Daoy (cell line): ENCODE measurements at places on chromosomes 12 and 14. TPM values are rescaled to one million over a fixed set of nuclear protein-coding genes. Genes with fewer than 3 reads are reported as not detected.

MIPOL1 gene
- total RNA-seq, result 16.0 and 28.0 TPM in 2 replicates

KRT75 gene
- 1.1 and 2.7 TPM in 2 replicates for total RNA-seq

SERPINA9 gene
- total RNA-seq, result 0.11 TPM in 1 of 2 replicates, not detected in the other

OAS1 gene
- total RNA-seq, result 5.1 and 6.1 TPM in 2 replicates

- no peak for DNase-seq
Observed at GRCh38 chr14:30519961-30520360, 39.0 kb upstream of the G2E3 start.

GRCh38 chr14:58963873-58964597 lies 224.4 kb upstream of the DAAM1 start:
- no peak for DNase-seq

GRCh38 chr12:97595936-97596335 lies 133.3 kb downstream of the RMST start:
- DNase-seq, result no peak

DNA sequence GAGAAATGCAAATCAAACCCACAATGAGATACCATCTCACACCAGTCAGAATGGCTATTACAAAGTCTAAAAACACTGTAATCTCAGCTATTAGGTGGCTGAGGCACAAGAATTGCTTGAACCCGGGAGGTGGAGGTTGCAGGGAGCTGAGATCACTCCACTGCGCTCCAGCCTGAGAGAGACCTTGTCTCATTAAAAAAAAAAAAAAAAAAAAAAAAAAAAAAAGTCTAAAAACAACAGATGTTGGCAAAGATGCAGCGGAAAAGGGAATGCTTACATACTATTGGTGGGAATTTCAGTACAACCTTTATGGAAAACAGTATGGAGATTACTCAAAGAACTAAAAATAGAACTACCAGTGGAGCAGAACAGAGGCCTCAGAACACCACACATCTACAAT lies 19.0 kb upstream of the ATF7 start:
- no peak for DNase-seq

DNA sequence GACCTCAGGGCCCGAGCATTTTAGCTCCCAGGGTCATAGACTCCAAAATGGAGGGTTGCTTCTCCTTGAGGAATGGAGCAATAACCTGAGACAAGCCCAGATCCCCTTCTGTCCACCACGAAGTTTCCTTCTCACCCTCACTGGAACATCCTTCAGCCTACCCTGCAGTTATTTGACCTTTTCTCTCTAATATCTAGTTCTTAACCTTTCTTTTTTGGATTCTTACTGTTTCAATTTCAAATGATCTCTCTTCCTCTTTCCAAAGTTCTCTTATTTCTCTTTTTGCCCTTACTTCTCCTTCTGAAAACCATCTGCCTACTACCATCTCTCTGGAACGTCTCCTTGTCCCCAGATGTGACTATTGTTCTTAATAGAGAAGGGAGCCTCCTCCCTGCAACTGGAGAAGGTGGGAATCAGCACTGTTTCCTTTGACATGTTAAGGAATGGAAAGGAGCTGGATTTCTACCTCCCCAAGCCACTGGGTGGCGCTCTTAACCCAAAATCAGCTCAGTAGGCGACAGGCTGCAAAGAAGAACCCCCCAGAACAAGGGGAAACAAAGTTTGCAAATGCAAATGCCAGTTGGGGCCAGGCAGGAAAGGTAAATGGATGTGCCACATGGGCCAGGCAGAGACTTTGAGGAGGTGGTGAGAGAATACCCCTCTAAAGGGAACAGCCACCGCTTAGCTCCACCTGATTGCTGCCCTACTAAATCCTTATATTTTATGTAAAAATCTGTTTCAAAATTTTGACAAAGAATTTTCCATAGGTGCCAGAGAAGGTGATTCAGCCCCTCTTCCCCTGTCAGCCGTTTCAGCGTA lies 22.4 kb upstream of the PDE1B start:
- peak; percentile 64 for DNase-seq
